ENCODE measurements at places on chromosomes 12 and 14. TPM values are rescaled to one million over a fixed set of nuclear protein-coding genes. Genes with fewer than 3 reads are reported as not detected.
A peak's percentile ranks its signal among the peaks of the same experiment; 100 is the strongest.

GRCh38 chr12:107429006-107429705 is 256.4 kb upstream of the PWP1 start:
- DNase-seq = no peak

DNA sequence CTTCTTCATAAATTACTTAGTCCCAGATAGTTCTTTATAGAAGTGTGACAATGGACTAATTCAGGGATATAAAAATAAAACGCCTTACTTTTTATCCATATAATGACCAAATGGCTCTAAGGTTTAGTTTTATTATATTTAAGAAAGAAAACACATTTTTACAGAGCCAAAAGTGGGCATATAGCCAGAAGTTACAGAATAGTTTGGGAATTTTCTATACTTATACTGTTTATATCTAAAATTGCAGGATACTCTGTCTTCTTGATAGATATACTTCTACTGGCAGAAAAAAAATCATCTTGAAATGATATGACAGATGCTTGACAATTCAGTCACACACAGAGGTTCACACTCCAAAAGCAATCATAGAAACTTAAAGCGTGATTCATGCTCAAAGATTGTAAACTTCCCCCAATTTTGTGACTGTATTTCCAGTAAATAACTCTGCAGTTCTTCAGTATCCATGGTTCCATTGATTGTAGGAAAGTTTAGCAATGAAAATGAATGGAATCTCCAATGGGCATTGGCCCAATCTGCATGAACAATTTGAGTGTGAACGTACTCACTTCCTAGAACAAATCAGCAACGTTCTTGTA is 307.8 kb downstream of the NOVA1 start:
- DNase-seq = no peak

DNA sequence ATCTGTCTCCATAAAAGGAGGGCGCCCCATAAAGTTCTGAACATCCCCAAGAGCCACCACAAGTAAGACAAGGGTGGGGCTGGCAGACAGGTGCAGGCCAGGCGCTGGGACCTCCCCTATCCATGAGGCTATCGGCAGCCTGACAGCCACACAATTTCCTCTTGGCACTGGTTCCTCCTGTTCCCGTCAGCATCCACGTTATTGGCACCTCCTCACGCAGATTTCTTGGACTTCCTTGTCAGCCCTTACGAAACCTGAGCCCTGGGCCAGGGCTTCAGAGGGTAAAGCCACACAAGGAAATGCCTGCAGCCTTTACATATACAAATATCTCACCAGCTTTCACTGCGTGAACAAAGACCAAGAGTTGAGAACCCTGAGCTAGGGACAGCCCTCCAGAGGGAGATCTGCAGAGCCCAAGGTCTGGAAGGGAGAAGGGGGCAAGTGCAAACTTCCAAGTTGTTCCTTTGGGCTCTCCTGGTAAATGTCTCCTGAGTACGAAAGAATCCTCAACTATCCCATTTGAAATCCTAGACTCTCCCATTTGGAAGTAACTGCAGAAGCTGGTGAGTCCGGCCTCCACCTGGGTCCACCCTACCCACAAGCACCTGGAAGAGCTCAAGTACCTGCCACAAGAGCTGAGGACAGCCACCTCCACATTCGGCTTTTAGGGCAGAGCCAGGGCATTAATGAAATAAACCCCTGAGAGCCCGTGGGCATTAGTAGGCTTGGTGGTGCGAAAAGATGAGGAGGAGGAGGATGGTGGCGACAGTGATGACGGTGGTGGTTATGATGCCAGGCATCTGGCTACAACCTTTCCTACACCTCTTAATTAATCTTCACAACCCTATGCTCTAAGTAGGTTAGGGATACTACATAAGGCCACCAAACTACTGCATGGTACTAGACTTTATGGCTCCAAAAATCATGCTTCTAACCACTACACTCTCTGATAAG is 5.5 kb upstream of the TC2N start:
- no peak for DNase-seq

DNA sequence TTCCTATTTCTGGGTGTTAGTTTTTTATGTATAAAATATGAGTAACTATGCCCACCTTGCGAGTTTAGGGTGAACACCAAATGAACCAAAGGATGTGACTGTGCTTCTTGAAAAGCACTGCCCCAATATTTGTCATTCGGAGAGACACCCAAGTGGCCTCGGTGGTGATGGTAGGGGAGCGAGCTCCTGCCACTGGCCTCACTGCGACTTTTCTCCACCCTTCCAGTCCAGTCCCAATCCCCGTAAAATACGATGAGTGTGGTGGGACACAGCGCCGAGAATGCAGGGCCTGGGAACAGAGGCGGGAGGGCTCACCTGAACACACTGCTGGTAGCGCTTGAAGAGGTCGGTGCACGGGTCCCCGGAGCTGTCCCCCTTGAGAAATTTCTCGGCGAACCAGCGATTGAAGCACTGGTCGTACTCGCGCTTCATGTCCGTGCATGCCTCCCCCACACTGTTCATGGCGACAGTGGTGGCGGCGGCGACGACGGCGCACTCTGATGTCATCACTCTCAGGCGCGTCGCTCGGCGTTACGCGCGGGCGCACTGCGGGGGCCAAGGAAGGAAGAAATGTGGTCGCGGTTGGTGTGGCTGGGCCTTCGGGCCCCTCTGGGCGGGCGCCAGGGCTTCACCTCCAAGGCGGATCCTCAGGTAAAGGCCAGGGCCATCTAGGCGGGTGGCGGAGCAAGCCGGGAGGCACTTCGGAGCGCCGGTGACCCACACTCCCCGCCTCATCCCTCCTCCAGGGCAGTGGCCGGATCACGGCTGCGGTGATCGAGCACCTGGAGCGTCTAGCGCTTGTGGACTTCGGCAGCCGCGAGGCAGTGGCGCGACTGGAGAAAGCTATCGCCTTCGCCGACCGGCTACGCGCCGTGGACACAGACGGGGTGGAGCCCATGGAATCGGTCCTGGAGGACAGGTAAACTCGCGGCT is at the start of the genes GATC and TRIAP1:
TSS of gene GATC (plus strand) at position 534 of the 933 bp plus-strand sequence. CDS start at position 571, 37 bp downstream.
TSS of gene TRIAP1 (minus strand) at position 474 of the 933 bp plus-strand sequence. CDS start at position 462, 12 bp downstream.
- peak; percentile 95 for DNase-seq

- DNase-seq = peak; percentile 42
Observed at GRCh38 chr14:61620130-61620946, 75.0 kb upstream of the HIF1A start.

DNA sequence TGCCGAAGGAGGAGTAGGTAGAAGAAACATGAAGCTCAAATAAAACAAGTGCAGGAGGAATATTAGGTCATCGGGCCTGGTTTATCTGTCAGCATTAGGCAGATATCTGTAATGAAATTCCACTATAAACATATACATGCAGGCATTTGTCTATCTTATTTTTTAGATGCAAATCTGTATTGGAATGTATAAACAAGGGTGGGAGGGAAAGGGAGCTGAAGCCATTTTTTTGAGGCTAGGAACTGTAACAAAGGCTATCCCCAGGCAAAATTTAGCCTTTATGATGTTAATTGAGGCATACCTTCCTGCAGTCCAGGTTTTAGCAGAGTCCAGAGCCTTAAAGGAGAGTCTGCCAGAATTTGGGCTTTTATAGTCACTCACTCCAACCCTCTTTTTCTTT is 72.5 kb downstream of the PHLDA1 start:
- DNase-seq = no peak

GRCh38 chr12:54251667-54252284 is 28.1 kb downstream of the CBX5 start:
- peak; percentile 84 for DNase-seq

ATP23 gene
- 6.2 TPM for total RNA-seq

DNA sequence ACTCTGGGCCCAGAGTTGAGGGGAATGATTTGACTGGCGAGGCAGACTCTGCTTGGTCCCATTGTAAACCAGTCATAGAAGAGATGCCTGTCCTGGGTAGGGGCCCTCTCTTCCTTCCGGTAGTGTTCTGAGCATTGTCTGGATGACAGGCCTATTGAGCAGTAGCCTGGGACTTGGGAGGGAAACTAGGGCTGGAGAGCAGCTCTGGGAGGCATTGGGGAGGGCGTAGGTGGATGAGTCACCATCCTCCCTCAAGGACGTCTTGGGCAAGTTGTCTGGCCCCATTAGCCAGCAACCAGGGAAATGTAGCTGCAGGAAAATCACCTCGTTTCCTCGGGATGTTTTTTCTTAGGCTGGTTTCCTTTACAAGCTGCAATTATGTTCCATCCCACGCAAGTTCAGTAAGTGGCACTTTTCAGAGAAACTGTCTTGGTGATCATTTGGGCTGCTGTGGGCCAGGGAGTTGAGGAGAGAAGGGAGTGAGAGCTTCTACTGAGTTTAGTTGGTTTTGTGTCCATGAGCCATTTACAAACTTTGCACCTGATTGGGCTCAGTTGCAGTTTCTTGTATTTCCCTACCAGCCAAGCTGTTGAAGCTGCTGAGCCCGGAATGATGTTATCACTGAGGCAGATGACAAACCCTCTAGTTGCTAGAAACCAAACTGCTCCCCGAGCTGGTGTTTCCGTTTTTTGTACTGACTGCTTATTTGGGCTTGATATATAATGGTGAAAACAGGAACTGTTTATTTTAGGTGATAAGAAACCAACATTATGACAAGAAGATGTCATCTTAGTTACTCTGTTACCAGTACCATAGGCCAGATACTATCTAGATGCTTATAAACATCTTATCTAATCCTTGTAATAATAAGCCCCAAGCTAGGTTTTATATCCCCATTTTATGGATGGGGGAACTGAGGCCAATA is 147.6 kb downstream of the CHST11 start:
- peak; percentile 89 for DNase-seq

GRCh38 chr12:793037-793436 is 40.7 kb downstream of the WNK1 start:
- peak; percentile 50 for DNase-seq

FAM234B gene
- total RNA-seq = 5.6 TPM

DNA sequence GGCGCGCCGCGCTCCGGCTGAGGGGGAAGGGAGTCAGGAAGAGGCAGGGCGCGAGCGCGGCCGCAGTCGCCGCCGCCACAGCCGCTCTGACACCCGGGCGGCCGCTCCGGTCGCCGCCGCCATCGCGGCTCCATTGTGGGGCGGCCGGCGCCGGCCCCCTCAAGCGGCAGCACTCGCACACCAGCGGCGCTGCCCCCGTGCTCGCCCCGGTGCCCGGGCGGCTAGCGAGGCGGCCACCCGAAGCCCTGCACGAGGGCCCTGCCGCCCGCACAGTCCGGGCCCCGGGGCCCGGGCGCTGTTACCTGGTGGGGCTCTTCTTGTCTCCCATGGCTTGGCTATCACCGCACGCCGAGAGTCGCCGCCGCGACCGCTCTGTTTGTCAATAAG is 202 bp downstream of the YAF2 start:
- peak; percentile 92 for DNase-seq

DNA sequence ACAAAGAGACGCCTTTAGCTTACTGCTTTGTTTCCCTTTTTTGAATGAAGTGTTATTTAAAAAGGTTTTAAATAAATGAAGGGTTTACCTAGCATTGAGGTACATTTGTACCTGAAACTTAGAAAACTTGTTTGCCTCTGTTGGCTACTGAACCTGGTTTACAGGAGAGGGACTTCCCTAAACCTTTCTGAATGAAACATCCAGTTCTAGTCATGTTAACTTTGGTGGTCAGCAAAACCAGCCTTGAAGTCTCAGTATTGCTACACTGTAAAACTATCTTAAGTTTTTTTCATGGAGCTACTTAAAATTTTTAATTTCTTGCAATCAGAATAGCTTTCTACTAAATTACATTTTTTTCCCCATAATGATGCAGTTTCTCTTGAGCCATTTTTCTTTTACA is 38.2 kb downstream of the RASSF8 start:
- no peak for DNase-seq

ERP27 gene
- total RNA-seq = not detected

DNA sequence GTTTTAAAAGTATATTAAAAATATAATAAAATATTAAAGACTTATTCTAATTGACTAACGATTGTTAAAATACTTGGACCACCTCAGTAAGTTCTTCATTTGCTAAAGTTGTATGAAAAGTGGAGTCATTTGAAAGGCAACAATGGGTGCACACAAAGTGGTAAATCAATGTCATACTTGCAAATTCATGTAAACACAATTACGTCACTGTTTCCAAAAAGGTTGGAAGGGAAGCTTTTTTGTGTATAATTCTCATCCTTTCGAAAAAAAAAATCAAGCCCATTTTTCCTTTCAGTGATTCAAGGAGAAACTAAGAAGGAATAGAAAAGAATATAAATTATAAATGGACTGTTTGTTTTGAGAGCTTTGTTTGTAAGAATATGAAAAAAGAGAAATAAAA is 166.2 kb downstream of the PIK3C2G start:
- DNase-seq = no peak

DNA sequence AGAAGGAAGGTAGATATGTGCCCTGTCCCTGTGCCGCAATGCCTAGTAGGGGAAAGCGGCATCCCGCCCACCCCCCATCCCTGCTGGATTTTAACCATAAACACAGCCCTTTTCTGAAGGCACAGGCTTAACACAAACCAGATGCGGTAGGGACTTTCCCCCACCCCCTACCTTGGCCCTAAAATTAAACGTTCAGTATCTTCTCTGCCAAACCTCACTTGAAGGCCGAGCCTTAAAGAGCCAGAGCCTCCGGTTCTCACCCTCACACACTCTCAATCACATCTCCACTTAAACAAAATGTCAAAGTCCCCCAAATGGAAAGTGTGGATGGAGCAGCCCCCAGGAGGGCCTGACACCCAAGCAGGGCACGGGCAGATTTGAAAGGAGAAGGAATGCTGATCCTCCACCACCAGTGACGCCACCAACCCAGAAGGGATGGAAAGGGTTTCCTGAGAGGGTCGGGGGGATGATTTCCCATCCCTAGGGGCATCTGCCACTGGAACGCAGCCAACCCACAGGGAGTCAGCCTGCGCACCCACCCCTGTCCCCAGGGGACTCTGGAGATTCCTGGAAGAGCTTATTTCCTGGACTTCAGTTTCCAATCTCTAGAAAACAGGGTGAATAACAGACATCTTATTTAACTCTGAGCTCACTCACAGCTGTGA is 26.4 kb downstream of the ACTN1 start:
- DNase-seq = no peak

DNA sequence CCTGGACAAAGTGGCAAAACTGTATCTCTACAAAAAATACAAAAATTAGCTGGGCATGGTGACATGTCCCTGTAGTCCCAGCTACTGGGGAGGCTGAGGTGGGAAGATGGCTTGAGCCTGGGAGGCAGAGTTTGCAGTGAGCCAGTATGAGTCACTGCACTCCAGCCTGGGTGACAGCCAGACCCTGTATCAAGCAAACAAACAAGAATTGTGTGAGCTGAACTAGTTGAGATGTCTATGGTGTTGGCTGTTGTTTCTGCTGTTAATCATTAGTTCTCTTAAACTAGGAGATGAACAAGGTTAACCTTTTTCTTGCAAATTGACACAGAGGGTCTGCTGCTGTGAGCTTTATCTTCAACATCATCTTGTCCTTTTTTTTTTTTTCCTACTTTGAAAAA is 23.6 kb downstream of the RASSF3 start:
- DNase-seq = peak; percentile 73

NOVA1 gene
- not detected for total RNA-seq

GRCh38 chr14:72510566-72510965 is 383.3 kb downstream of the DPF3 start:
- DNase-seq = no peak

- no peak for DNase-seq
Observed at GRCh38 chr12:133203344-133204263, 22.3 kb downstream of the ZNF268 start.

- no peak for DNase-seq
Observed at GRCh38 chr14:64919618-64920017, 5.4 kb downstream of the CHURC1 start.

DUSP16 gene
- total RNA-seq = 5.1 TPM

GRCh38 chr14:26282578-26282977 is 315.3 kb downstream of the NOVA1 start:
- DNase-seq = no peak

- DNase-seq = no peak
Observed at GRCh38 chr12:104747330-104747729, 210.8 kb downstream of the SLC41A2 start.

USP44 gene
- under 0.01 TPM for total RNA-seq

Measured in osteoblast (primary cell).